ENCODE measurements at places on chromosomes 11 and 22.
A peak's percentile ranks its signal among the peaks of the same experiment; 100 is the strongest.

GRCh38 chr22:45600790-45601730, 70.6 kb upstream of the ATXN10 start:
- no peak for DNase-seq

- DNase-seq, result no peak
Measured at GRCh38 chr22:27583856-27584255, 217.7 kb downstream of the MN1 start.

DNA sequence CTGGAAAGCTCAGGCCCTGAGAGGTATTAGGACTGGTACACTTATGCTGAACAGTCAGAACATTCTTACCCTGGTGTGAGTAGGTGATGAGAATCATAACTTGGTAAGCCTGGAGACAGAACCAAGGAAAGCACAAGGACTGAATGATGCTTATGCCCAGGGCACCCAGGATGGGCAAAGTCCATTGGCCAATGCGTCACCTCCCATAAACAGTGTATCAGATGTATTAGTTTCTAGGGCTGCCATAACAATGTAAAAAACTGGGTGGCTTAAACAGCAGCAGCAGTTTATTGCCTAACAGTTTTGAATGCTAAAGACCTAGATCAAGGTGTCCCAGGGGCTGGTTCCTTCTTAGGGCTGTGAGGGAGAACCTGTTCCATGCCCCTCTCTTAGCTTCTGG, 107.0 kb downstream of the FAR1 start:
- no peak for DNase-seq

GRCh38 chr11:65418431-65418680, 4.2 kb upstream of the NEAT1 start:
- DNase-seq, result no peak

DNA sequence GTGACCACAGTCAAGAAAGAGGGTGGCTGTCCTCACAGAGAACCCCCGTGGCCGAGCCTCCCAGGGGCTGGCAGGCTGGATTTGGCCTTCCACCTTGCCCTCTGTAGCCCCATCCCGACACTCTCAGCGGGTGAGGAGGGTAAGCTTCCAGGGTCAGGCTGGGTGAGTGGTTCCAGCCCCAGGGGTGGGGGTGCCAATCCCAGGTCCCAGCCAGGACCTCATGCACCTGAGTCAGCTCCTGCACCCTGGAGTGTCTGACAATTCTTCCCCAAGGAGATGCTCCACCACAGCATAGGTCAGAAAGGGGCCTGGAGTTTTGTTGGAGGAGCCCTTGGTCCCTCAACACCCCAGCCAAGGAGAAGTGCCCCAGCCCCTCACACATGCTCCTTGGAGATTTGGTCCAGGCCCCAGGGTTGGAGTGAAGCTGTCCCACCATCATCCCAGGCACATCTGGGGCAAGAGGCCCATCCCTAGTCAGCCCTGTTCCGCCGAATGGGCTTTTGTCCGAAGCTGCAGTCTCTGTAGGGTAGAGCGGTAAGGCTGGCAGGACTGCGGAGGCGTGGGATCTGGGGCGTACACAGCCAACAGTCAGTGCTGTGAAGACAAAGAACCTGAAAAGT, 8.4 kb downstream of the LINC01488 start:
- no peak for DNase-seq

DNA sequence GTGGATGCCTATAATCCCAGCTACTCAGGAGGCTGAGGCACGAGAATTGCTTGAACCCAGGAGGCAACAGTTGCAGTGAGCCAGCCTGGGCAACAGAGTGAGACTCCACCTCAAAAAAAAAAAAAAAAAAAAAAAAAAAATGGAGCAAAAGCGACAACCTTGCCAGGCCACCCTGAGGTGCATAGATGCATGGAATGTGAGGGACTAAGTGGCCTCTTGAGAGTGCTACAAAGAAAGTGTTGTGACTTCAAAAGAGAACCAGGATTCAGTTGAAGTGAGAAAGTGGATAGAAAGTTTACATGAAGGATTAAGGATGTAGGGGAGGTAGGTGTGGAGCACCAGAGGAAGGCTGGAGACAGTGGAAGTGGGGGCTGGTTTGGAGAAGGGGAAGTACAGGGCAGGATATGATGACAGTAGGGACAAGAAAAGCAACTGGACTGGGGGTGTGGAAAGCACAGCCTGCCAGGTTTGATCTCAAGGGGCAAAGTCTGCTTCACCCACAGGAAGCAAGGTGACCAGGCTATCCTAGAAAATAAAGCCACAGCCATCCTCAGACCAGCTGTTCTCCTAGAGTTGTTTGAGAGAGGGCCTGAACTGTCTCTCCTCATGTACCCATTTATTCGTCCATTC, 36.0 kb upstream of the OLFML1 start:
- DNase-seq, result no peak

DNA sequence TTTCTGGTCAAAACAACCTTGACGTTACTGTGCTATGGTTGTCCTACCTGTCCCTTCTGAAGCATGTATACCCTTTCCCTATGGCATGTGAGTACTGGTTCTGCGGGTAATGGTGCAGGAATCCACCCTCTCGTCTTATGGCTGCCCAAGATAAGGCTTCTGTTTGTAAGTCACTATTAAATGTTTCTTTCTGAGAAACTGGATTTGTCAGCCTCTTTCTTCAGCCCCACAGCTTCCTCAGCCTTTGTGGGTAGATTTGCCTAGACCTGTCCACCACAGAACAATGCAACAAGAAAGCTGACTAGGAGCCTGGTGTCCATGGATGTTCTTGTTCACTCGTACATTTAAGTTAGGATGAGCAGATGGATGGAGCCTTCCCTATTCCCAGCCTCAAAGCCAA, 14.4 kb downstream of the MMP7 start:
- no peak for DNase-seq

- DNase-seq, result no peak
Measured at GRCh38 chr11:85269109-85269508, 358.0 kb downstream of the DLG2 start.

DNA sequence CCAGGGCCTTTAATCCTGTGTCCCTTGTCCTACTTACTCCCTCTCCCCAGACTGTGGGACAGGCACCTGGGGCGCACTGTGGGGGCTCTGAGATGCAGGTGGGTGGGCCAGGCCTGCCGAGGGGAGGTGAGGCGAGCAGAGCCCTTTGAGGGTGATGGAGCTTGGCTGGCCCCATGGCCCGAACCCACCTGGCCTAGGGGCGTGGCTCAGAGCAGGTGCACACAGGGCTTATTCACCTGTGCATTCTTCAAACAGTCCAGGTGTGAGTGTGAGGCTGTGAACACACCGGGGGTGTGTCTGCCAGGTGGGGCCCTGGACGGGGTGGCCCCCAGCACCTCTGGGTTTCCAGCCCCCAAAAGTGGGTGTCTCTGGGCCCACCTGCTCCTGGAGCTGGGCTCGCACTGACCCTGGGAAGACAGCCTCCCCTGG, 9.0 kb upstream of the MUC5AC start:
- no peak for DNase-seq

DNA sequence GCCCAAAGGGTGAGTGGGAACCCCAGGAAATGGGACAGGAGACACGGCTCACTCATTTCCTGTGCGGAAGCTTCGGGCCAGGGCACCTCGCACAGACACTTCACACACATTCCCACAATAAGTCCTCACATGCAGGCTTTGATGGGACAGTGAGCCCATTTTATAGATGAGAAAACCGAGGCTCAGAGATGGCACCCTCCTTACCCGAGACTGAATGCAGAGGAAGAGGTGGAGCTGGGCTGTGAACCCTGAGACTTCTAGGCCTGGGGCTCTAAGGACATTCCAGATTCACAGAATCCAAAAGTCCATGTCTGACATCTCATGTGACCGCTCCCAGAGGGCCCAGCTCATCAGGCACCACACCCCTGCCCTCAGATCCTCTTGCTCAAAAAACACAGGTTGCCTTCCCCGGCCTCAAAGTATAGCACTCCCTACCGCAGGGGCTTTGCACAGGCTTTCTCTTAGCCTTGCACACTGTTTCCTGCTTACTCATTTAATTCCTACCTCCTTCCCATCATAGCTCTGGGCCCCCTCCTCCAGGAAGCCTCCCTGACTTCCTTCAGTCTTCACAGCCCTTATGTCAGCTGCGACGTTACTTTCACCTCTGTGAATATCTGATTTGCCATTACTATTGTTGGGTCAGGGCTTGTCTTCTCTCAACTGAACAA, 57.1 kb upstream of the TCF20 start:
- DNase-seq, result no peak

GRCh38 chr22:19455585-19456370, 8.3 kb upstream of the C22orf39 start:
- DNase-seq, result no peak

- no peak for DNase-seq
Measured at GRCh38 chr11:11584937-11585336, 36.9 kb downstream of the GALNT18 start.

GRCh38 chr11:104731890-104732289, 166.4 kb downstream of the CASP12 start:
- no peak for DNase-seq

DNA sequence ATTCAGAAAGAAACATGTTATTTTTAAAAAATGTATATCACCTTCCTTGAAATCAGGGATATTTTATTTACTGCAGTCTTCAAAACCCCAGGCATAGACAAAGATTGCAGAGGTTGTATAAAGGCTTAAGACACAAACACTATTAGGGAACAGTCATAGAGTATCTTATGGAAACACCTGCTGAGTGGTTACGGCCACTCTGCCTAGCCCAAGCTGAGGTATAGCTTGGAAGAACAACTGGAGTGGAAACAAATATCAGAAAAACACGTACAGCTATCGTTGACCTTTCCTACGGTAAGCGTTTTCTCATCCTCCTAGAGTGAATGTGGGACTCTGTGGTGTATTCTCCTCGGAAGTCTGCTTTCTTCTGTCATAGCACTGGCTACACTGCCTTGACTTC, 30.4 kb upstream of the LYVE1 start:
- no peak for DNase-seq

- DNase-seq, result no peak
Measured at GRCh38 chr11:35377262-35377661, 42.1 kb downstream of the SLC1A2 start.

DNA sequence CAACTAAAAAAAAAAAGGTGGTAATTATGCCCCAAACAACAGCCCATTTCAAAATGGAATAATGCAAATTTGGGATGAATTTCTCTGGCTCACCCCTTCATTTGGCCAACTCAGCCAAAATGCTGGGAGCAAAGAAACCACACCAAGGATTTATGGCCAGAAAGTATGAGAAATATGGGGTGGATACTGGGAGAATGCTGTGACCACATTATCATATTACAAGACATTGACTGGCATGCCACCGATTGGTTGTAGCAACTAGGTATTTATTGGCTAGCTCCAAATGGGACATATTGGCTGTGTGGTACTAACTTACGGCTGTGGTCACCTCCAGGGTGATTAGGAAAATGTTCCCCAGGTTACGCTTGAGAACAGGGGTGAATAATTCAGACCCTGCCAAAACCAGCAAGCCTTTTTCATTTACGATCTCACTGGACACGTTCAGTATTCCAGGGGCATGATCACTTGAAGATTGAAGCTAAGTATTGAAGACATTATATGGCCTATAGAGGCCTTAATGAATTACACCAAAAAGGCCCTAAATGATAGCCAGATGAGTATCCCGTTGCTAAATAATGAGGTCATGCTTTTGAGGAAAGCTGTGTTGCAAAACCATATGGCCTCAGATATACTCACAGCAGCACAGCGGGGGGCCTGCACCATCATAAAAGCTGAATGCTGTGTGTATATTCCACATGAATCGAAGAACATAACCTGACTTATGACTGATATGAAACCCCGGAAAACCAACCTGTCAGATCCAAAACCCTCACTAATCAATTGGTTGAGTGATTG, 3.8 kb upstream of the FDX1 start:
- no peak for DNase-seq

GRCh38 chr11:77042111-77042726, 8.0 kb downstream of the B3GNT6 start:
- DNase-seq, result no peak

- no peak for DNase-seq
Measured at GRCh38 chr11:1109918-1110705, 35.4 kb downstream of the MUC2 start.

DNA sequence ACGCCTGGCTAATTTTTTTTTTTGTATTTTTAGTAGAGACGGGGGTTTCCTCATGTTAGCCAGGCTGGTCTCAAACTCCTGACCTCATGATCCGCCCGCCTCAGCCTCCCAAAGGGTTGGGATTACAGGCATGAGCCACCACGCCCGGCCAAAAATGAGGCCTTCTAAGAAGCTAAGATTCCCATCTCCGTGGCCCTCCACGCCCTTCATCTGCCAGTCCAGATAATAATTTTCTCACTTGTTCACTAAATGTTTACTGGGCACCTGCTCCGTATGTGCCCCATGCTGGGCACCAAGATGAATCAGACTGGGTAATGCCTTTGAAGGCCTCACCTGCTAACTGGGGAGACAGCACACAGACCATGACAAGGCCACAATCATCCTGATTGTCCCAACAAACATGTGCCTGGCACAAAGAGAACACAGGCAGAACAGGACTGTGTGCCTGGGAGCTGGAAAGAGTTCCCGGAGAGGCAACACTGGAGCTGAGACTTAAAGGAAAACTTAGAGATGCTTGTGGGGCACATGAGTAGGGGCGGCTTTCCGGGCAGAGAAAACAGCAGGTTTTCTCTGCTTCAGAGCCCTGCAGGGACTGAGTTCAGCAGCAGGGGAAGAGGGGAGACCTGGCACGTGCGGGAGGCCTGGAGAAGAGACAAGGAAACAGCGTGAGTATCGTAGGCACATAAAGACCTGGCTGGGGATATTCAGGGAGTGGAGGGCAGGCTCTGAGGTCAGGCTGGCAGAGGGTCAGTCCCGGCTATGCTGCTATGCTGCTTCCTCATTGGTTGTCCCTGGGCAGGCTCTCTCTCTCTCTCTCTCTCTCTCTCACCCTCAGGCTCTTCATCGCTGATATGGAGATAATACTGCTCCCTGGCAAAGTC, 2.4 kb downstream of the KIAA0930 start:
- DNase-seq, result no peak

GRCh38 chr11:33001751-33002542, 13.7 kb upstream of the DEPDC7 start:
- no peak for DNase-seq

- peak; percentile 74 for DNase-seq
Measured at GRCh38 chr11:118705111-118705741, 25.8 kb upstream of the TREH start.

GRCh38 chr22:23152238-23153114, 7.2 kb downstream of the RAB36 start:
- no peak for DNase-seq

GRCh38 chr22:41916745-41917358, 2.0 kb upstream of the SHISA8 start:
- no peak for DNase-seq

- DNase-seq, result no peak
Measured at GRCh38 chr11:102384419-102385079, 37.5 kb downstream of the BIRC2 start.

DNA sequence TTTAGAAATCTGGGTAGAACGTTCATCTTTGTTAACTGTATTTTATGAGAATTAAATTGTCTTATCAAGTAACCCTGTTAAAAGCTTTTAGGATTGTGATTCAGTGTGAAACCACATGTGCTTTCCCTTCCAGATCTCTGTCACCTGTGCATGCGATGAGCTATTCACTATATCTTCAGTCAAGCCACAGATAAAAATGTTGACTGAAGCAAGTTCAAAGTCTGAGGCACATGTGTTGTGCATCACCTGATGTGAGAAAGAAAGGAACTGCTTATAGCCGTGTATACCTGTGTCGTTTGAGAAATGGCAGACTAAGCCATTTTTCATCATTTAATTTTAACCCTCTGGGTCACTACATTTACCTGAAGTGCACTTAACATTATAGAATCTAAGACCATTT, 1088.9 kb upstream of the TENM4 start:
- DNase-seq, result no peak

GRCh38 chr22:37519268-37520195, at the start of gene CARD10:
Gene CARD10 (minus strand): TSS chr22:37519415. CDS start chr22:37519200, 215 bp downstream.
- no peak for DNase-seq

GRCh38 chr22:45709060-45709739, 37.6 kb downstream of the ATXN10 start:
- no peak for DNase-seq

- no peak for DNase-seq
Measured at GRCh38 chr11:99881610-99882009, 805.5 kb upstream of the ARHGAP42 start.
